ENCODE measurements at places on chromosomes 5 and 9.

- DNase-seq = no peak
These were observed 109.9 kb downstream of the YIPF5 start for GRCh38 chr5:144060598-144060997.

DNA sequence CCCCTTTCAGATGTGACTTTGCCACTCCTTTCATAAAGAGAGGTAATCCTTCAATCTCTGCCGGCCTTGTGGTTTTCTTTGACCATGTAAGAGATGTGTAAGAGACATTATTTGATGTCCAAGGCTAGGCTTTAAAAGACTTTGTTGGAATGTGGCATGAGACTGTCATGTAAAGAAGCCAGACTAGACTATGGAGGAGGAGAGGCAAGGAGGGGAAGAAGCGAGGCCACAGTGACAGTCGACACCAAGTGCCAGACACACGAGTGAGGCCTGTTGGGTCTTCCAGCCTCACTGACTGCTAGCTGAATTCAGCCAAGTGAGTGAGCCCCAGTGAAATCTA, 1013.3 kb downstream of the MAT2B start:
- DNase-seq = peak; percentile 40

DNA sequence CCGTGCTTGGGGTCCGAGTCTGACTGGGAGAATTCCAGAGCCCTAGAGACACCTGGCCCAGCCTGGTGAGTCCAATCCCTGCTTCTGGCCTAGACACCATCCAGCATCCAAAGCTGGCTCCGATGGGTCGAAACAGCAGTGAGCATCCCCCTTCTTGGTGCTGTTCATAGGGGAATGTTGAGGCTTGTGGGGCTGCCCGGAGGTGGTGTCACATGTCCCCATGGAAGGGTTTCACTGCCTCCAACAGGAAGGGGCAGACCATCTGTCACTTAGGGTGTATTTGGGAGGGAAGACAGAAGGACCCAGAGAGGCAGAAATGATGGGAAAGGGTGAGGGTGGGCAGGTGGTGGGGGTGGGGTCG, 13.9 kb downstream of the C9orf50 start:
- no peak for DNase-seq

- DNase-seq = no peak
These were observed 128.5 kb downstream of the GLIS3 start for GRCh38 chr9:4171261-4171900.

GRCh38 chr9:90774682-90775081, 26.9 kb upstream of the SYK start:
- DNase-seq = peak; percentile 64

DNA sequence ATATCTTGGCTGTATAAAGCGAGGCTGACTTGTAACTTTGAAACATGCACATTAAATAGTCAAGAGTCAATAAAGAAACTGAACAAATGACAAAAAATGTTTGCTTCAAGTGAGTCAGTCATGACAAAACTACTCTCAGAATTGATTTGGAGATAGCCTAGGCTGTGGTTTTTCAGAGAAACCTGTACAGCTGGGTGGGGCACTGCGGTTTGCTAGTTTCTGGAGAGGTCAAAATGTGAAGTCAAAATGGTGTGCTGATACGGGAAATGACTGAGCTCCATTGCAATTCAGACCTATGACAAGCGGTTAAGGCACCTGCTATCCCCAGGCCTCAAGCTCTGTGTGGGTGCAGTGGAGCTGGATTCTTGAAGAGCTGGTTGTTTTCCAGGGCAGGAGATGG, 10.3 kb upstream of the CD180 start:
- peak; percentile 96 for DNase-seq

DNA sequence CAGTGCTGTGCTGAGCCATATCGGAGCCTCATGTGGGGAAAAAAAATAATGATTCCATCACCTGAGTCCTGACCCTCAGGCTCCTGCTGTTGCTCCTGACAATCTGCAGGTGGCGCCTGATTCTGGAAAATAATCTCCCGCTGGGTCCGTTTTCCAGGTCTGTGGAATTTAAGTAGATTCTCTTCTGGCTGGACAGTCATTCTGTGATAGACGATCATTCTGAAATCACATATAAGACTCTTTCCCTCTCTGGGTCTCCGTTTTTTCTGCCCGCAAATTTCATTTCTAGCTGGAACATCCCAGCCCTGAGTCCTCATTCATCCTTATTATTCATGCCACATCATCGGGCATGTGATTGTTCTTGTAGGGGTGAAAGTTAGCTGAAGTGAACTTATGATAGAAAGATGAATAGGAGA, 22.1 kb upstream of the STXBP1 start:
- no peak for DNase-seq

DNA sequence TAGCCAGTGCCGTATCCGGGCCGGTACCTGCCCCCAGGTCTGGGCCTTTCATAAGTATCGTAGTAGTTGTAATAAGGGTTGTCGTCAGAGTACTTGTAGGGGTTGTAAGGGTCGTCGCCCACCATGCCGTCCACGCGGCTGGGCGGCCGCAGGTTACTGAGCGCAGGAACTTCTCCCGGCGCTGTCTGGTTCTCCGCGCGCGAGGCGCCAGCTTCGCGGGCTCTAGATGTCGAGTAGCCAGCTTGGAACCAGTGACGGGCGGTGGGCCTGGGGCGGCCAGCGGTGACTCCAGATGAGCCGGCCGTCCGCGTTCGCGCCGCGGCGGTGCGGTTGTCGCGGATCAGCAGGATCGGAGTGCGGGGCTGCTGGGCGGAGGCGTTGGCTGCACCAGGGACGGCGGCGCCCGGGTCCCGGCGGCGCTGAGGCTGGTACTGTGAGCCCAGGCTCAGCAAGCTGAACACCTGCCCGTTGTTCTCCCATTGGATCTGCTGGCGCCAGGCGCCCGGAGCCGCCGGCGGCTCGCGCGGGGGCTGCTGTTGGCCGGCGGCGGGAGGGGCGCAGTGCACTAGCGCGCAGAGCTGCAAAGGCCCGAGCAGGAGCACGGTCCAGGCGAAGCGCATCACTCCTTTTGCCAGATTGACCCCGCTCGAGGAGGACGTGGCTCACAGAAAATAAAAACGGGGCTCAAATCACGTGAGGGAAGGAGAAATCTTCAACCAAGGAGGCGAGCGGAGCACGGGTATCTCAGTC, 518 bp downstream of the LOX start:
- no peak for DNase-seq

GRCh38 chr9:96476591-96476990, 26.6 kb downstream of the HABP4 start:
- DNase-seq = no peak

GRCh38 chr9:121688146-121688680, 36.8 kb downstream of the DAB2IP start:
- no peak for DNase-seq

GRCh38 chr5:73985145-73985544, 359.1 kb downstream of the ARHGEF28 start:
- DNase-seq = no peak
